ENCODE measurements at places on chromosomes 12 and 14.

DNA sequence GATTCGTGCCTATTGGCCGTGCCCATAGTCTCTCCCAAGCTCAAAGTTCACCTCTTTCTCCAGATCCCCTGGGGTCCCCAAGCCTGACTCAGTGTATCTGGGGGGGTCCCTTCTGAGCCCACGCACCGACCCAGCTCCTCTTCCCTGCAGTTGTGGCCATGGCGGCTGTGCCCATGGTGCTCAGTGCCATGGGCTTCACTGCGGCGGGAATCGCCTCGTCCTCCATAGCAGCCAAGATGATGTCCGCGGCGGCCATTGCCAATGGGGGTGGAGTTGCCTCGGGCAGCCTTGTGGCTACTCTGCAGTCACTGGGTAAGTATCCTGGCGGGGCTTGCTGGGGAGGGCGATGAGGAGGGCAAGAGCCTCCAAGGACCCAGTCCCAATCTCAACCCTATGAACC, 5.1 kb downstream of the IFI27 start:
- DNase-seq = no peak

GRCh38 chr12:104280717-104281458, 22.7 kb upstream of the EID3 start:
- DNase-seq = no peak

- DNase-seq = no peak
Observed at GRCh38 chr12:41034686-41035085, 153.4 kb upstream of the PDZRN4 start.

GRCh38 chr12:6852651-6853354, 853 bp downstream of the USP5 start:
- no peak for DNase-seq

DNA sequence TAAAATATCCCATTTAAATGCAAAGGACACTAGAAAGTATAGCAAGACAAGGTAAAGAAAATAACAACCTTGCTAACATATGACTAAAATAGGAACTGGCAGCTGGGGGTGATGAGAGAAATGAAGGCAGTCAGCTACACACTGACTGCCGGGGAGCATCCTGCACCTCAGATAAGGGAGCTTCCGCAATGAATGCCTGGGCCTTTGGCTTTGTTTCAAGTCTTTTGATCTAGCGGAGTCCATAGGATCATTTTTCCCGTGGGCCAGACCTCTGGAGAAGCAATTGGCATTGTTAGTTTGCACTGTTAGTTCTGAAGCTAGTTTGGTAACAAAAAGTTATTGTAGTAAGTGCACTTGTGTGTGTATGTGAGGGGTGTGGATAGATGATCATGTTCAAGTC, 639.9 kb downstream of the DIO2 start:
- no peak for DNase-seq

- DNase-seq = no peak
Observed at GRCh38 chr14:101563352-101563653, 2.0 kb downstream of the DIO3 start.

DNA sequence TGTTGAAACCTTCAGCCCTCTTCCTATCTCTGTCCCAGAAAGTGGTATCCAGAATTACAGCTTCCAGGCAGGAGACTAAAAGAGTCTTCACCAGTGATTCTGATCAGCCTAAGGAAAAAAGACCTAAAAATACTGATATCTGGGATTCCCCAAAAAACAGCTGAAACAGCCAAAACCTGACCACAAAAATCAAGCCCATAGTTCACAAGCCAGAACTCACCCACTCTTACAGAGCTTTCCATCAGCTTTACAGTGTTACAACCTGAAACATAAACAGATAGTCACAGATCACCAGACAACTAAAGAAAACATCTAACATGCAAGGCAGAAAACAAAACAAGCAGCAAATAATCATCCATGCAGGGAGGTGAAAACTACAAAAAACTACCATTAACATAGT, 26.0 kb upstream of the TSPAN8 start:
- no peak for DNase-seq

DNA sequence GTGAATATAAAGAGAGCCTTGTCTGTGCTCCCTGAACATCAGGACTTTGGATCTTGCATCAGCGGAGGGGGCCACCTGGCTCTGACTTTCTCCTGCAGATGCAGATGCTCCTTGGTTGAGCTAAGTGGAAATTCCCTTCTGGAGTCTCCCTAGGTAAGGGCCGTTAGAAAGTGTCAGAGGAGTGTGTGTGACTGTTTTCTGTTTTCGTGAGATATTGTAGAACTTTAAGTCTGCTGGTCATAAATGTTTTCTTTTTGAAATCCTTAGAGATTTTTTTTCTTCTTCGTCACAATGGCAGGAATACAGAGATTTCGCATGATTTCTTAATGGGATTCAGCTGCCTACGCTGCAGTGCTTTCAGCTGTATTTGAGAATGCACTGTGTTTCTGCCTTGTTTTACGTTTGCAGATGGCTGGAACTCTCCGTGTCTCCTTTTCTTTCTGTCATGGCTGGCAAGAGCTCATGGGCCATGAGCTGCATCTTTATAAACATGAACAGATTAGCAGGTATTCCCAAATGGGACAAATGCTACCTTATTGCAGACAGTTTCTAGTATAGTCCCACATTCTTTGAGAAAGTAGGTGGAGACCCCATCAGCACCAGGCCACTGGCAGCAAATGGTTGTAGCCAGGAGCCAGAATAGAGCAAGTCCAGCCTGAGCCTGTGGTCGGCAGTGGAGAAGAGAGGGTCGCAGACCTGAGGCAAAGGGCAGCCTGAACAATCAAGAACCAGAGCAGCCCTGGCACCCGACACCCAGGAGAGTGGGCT, 76.2 kb upstream of the FRMD6 start:
- DNase-seq = no peak

DNA sequence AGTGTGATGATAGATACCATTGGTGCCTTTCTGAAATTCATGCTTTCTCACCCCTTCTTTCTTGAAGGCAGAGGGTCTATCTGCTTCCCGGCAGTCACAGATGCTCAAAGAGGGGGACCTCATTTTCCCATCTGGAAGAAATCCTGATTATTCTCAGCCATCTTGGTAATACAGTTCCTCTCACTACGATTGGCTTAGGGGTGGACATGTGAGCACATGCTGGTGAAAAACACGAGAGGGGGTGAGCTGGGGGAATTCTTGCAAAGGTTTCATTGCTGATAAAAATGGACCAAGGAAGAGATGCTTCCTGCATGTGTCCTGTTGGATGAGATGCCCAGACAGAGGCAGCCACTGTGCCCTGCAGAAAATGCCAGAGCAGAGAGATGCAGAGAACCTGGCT, 13.8 kb upstream of the SCARB1 start:
- no peak for DNase-seq

DNA sequence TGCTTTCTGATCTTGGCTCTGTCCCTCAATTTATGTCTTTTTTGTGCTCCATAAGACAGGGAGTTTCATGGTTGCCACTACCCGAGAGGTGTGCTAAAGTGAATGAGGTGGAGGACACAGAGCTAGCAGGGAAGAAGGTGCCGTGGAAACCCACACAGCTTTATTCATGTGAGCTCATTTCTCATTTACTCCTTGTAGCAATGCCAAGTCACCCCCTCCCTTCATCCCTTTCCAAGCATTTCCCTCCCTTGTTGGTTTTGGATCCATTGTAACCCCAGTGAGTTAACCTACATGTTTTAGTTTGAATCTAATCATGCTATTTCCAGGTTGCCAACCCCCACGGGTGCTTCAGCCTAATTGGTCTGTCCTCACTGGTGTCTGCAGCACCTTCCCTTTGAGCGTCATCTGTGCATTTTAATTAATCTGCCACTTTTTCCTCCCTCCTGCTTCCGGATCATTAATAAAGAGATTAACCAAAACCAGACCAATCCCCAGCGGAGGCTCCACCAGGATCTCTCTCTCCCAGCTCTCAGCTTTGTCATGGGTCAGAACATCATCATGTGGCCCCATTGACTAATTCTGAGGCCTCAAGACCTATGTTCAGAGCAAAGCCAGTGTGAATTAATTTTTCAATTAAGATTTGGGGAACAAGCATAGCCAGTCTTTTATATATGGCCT, 56.2 kb downstream of the NTF3 start:
- no peak for DNase-seq

DNA sequence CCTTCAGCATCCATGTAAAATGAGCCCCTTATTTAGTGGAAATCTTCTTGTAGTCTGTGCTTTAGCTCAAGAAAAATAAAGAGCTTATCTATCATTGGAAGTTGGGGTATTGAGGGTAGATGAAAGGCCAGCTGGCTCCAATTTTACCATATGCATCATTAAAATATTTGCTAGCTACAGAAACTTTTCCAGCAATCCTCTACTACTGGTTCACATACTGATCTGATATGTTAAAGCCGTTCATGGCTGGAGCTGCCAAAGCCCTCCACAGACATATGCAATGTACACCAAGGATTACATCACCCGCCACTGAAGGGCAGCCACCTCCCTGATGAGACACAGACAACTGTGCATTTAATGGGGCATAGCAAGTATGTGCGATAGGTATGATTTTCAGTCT, 1205.3 kb downstream of the GALC start:
- no peak for DNase-seq

GRCh38 chr12:1847411-1847810, 27.0 kb downstream of the LRTM2 start:
- DNase-seq = no peak

GRCh38 chr14:96281486-96281885, 25.5 kb downstream of the BDKRB1 start:
- DNase-seq = no peak

GRCh38 chr12:67634303-67634761, 14.2 kb upstream of the DYRK2 start:
- no peak for DNase-seq

DNA sequence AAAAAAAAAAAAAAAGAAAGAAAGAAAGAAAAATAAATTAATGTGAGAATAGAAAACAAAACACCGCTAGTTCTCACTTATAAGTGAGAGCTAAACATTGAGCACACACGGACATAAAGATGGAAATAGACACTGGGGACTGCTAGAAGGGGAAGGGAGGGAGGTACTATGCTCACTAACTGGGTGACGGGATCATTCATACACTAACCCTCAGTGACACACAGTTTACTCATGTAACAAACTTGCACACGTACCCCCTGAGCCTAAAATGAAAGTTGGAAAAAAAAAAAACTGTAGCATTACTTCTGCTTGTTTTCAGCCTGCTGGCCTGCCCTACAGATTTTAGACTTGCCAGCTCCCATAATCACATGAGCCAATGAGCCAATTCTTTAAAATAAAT, 10.5 kb upstream of the PRMT5 start:
- no peak for DNase-seq

GRCh38 chr12:97943359-97943758, 480.8 kb downstream of the RMST start:
- no peak for DNase-seq

DNA sequence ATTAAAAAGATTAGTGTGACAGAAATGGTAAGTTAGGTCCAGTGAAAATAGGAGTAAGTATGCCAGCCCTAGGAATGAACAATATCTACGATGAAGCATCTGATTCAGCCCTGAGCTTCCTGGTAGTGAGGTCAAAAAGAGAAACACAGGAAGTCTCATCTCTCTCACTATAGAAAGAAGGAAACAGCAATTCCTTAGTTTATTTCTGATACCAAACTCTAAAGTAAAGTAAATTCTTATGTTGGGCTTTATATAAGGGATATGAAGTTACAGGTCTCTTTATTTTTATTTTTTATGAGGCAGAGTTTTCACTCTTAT, 76.7 kb upstream of the RFLNA start:
- DNase-seq = no peak

GRCh38 chr14:79552778-79553177, 658.5 kb downstream of the DIO2 start:
- DNase-seq = no peak

- DNase-seq = no peak
Observed at GRCh38 chr14:22541721-22542120, 47.3 kb downstream of the DAD1 start.

- DNase-seq = no peak
Observed at GRCh38 chr12:94994312-94994711, 9.2 kb downstream of the NDUFA12 start.

DNA sequence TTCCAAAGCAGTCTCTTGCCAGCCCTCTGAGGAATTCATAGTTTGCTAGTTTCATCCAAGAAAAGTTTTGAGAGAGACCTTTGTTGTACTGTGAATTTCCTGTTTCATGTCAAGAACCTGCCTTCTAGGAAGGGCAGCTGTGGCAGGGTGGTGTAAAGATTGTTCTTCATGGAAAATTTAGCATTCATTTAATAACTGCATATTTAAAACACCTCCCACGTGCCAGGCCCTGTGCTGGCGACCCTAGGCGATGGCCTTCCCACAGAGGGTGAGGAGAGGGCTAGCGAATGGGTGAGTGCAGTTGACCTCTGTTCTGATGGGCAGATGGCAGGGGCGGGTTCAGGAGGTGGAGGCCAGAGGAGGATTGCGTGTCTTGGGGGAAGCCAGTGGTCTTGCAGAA, 43.2 kb downstream of the MLXIP start:
- DNase-seq = no peak

GRCh38 chr14:58873228-58873953, 235.6 kb downstream of the DACT1 start:
- no peak for DNase-seq

DNA sequence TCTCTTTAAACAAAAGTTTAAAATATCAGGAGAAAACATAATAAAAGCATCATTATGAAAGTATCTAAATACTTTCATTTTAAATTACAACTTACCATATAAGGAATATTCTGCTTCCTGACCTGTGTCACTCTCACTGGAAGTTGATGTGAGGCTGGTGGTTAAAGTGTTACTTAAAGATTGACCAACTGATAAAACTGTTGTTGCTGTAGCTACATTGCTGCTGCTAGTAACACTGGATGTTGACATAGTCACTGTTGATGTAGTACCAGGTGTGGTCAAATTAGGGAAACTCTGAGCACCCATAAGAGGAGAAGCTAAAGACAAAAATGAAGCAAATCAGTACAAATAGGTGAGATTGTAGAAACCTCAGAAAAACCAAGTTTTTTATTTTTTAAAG, 79.9 kb downstream of the HECTD1 start:
- DNase-seq = no peak

DNA sequence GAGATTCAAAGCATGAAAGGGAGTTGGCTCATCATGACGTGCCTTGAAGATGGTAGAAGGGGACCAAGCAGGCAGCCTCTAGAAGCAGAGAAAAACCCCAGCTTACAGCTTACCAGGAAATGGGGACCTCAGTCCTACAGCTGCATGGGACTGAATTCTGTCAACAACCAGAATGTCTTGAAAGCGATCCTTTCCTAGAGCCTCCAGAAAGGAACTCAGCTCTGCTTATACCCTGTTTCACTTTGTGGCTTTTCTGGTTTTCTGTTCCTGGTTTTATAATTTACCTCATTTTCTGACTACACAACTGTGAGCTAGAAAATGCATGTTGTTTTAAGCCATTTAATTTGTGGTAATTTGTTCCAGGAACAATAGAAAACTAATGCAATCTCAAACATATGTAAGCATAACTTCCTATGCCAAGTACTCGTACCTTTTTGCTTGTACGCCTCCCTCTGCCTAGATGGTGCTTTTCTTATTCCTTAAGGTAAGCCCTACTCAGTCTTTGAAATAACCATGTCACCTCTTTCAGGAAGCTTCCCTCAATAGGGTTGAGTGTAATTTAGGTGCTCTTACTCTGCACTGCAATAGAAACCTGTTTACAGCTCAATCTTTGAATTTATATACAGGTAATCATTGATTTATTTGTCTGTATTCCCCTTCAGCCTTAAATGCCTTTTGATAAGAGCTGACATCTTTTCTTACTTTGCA, 348.8 kb downstream of the TMEM117 start:
- no peak for DNase-seq
